ENCODE measurements at places on chromosomes 7 and 10. TPM values are rescaled to one million over a fixed set of nuclear protein-coding genes. Genes with fewer than 3 reads are reported as not detected.

DNA sequence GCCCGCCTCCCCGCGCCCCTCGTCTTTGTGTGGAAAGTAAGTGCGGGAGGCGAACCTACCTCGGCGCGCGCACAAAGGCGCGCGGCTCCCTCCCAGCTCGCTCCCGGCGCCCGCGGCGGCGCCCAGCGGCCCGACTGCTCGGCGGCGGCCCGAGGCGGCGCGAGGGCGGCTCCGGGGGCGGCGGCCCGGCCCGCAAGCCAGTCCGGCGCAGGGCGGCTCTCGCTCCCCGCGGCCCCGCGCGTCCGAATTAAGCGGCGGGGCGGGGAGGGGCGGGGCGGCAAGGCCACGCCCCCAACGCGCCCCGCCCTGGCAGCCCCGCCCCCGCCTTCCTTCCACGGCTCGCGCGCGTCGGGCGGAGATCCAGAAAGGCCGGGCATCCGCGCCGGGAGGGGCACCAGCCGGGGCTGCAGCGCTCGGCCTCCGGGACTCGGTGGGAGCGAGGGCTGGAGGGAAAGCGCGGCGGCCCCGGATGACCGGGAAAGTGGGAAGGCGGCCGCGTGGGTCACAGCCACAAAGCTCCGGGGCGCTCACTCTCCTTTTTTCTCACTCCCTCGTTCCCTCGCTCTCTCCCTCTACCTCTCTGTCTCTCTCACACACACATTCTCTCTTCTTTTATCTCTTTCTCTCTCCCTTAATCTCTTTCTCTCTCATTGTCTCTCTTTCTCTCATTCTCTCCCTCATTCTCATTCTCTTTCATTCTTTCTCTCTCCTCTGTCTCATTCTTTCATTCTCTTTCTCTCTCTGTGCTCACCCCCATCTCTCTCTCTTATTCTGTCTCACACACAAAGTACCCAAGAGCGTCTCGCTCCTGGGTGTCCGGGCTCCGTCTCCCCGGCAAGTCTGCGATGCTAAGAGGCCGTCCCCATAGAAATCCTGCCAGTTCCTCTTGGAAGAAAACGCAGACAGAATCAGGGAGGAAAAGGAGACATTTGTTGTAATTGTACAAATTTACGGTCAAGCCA, 170.2 kb downstream of the FAM107B start:
- peak; percentile 90 for DNase-seq

DNA sequence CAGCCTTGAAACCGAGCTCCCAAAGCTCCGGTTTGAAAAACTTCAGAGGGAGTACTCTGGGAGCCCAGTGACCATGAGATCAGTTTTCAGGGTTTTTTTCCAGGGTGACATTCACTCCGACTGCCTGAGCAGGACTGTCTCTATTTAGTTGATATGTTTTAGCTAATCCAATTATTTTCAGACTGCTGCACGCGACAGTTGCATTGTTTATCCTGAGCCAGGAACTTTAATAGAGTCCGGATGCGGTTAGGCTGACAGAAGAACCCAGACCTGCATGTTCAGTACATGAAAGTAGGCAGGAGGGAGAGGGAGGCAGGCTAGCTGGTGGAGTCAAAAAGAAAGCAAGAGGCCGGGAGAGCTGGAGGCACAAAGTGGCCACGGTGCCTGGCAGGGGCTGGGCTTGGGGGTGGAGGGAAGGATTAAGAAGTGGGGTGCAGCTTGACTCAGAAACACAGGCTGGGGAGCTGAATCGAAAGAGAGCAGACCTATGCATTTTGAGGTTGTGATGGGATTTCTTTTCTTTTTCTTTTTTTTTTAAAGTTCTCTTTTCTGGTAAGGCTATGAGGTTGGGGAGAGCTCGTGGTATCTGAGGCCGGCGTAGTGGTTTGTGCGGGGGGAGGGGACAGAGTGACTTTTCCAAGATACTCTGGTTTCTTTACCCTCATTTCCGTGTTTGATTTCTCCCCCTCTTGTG, 5.7 kb downstream of the GATA3 start:
- peak; percentile 27 for DNase-seq

GRCh38 chr10:7407368-7408290, 3.2 kb downstream of the SFMBT2 start:
- DNase-seq, result peak; percentile 36

DNA sequence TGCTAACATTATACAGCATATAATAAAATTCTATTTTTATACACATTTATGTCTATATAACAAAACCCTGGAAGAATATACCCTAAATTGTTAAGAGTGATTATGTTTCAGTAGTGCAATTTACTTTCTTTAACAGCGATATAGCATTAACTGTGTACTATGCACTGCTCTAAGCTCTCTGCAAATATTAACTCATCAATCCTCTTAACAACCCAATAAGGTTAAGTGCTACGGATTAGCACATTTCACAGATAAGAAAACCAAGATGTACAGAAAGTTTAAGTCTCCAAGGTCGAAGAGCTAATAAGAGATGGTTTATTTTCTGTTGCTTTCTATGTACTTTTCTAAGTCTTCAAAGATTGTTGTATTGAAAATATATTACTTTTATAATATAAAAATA, 95.8 kb downstream of the SEMA3C start:
- DNase-seq, result no peak

- no peak for DNase-seq
Observed at GRCh38 chr7:155721056-155721455, 76.6 kb downstream of the RBM33 start.

- DNase-seq, result no peak
Observed at GRCh38 chr7:124764847-124765400, 668 bp downstream of the GPR37 start.

DNA sequence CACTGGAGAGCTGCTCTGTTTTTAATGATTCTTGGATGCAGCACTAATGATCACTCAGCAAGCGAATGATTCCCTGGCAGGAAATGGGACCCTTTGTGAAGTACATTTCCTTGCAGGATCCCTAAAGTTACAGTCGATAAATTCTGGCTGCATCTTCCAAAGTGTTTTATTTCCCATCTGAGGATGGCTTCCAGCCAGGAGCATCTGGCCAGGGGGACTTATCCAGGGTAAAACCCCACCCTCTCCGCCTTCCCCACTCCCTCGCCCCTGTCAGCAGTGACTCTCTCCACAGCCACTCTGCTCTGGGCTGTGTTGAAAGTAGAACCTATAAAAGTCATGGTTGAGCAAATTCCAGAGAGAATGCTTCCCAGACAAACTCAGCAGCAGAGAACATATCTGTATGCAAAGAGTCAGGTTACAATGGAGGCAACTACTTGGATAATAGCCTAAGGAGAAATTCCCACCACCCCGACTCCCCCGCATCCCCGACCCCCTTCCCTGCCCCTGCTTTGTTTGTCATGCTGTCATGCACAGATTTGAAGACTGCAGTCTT, 111.0 kb upstream of the ANLN start:
- peak; percentile 67 for DNase-seq

DNA sequence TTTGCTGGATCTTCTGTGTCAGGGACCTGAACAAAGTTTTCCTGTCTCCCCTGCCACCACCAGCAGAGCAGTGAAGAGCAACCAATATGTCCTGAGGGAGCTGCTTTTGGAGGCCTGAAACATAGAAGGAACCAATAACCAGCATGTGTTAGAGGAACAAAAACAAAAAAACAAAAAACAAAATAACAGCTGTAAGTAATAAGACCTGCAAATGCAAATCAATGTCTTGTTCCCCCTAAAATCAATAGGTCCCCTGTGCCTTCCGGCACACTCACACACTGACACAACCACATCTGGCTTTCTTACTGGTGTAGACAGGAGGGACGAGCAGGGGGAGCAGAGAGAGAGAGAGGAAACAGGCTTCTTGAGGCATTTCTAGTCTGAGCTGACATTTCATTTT, 94.1 kb downstream of the NRG3 start:
- no peak for DNase-seq

- DNase-seq, result peak; percentile 98
Observed at GRCh38 chr10:29658984-29659965, 24.5 kb upstream of the SVIL start.

The HMX3 gene
- polyA plus RNA-seq, result not detected

The NXPH1 gene
- polyA plus RNA-seq, result not detected

The CALML3 gene
- polyA plus RNA-seq, result not detected

The CHN2 gene
- polyA plus RNA-seq, result 1.4 TPM

The GPR15LG gene
- not detected for polyA plus RNA-seq
